Kidney (tissue), 22 donors: ENCODE measurements at places on chromosomes 11 and 22.

DNA sequence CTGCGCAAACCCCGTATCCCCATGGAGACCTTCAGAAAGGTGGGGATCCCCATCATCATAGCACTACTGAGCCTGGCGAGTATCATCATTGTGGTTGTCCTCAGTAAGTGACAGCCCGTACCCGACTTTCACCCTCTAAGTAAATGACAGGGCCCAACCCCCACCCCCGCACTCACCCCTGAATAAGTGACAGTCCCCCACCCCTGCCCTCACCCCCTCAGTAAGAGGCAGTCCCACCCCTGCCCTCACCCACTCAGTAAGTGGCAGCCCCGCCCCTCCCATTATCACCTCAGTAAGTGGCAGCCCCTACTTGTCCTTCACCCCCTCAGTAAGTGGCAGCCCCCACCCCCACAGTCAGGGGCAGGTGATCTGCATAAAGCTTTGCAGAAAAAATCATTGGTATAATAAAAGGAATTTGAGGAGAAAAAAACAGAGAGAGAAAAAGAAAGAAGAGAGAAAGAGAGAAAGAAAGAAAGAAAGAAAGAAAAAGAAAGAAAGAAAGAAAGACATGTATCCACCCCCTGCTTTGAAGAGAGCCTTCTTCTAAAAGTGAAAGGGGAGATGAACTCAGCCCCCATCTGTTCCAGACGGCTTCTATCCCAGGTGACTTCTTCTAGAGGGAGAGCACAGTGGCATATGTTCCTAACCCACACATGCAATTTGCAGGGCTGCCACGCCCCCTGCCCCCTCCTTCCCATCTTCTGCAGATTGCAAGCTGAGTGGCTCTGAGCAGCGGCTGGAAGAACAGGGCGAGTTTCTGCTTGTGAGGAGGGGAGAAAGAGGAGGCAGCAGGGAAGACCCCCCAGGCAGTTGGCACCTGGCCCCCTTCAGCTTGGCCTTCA lies 12.5 kb upstream of the SMIM35 start:
- no peak for DNase-seq

GRCh38 chr11:64542172-64543125 lies 48.6 kb upstream of the SLC22A12 start:
- DNase-seq = no peak

DNA sequence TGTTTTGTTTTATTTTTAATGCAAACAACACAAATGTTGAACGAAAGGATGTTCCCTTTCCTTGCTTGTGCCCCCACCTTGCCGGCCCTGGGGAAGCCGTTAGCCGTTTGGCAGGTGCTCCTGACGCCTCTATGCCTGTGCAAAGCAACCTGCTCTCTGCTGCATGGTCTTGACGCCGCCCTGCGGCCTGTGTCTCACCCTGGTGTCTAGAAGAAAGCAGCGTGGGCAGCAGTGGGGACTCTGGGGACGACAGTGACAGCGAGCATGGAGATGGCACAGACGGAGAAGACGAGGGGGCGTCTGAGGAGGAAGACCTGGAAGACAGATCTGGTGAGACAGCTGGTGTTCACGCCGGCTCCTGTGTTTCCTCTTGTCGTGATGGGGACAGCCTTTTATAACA lies 5.5 kb downstream of the PHRF1 start:
- no peak for DNase-seq

GRCh38 chr11:9015677-9016076 lies 11.9 kb upstream of the NRIP3 start:
- peak; percentile 71 for DNase-seq

GRCh38 chr11:74332291-74332690 lies 20.9 kb upstream of the P4HA3 start:
- DNase-seq = no peak

DNA sequence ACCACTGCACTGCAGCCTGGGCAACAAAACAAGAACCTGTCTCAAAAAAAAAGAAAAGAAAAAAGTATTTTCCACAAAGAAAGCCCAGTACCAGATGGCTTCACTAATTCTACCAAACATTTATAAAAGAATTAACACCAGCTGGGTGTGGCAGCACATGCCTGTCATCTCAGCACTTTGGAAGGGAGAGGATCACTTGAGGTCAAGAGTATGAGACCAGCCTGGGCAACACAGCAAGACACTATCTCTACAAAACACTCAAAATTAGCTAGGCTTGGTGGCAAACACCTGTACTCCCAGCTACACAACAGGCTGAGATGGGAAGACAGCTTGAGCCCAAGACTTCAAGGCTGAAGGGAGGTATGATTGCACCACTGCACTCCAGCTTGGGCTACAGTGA lies 20.1 kb downstream of the RSF1 start:
- no peak for DNase-seq
